ENCODE measurements at places on chromosomes 11 and 22.
A peak's percentile ranks its signal among the peaks of the same experiment; 100 is the strongest.

- DNase-seq: peak; percentile 29
These were observed 83.9 kb downstream of the RRAS2 start for GRCh38 chr11:14275076-14275475.

GRCh38 chr11:63298258-63298657 lies 54.9 kb upstream of the SLC22A25 start:
- no peak for DNase-seq

DNA sequence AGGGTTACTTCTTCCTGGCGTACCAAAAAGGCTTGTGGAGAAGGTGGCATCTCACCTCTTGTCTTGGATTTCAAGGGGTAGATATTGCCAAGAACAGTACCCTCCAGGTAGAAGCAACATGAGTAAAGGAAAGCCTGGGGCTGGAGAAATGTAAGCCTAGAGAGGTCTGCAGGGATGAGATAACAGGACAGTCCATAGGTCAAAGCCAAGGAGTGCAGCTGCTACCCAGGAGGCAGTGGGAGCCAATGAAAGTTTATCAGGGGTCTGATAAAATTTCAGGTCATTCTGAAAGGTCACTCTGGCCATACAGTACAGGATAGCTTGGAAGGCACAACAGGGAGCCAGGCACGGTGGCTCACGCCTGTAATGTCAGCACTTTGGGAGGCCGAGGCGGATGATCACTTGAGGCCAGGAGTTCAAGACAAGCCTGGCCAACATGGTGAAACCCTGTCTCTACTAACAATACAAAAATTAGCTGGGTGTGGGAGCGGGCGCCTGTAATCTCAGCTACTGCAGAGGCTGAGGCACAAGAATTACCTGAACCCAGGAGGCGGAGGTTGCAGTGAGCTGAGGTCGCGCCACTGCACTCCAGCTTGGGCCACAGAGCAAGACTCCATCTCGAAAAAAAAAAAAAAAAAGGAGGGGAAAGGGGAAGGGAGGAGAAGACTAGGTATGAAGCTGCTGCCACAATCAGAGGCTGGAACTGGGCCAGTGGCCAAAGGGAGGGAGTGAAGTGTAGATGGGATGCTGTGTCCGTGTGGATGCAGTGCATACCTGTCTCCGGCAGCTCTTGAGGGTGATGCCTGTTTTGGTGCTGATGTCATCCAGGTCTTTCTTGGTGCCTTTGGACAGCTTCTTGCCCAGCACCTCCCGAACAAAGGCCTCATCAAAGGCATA lies 1.2 kb downstream of the FIBP start:
- no peak for DNase-seq

DNA sequence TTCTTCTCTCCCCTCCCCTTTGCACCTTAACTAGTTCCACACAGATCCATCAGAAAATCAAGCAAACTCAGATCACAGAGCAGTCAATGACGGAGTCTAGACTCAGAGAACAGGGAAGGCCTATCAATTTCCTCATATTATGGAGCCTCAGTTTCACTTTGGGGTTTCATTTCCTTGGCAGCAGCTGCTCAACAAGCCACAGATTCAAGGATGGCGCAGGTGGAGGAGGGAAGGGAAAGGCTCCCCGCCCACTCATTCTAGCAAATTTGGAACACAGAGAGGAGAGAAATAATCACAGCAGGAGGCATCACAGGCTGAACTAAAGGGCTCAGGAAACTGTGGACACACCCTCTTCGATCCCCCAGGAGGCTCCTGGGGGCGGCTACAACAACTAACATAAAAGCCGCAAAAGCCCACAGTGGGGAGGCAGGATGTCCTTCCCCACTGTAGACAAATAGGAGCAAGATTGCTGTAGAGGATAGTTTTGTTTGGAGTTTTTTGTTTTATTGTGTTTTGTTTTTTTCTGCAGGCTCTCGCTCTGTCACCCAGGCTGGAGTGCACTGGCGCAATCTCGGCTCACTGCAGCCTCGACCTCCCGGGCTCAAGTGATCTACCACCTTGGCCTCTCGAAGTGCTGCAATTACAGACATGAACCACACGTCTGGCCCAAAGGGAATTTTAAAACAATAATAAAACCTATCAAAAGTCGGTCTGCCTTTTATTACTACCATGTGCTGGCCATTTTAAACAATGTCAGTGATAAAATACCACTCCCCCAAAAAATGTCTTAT lies 3.4 kb downstream of the PLAAT3 start:
- DNase-seq: no peak

DNA sequence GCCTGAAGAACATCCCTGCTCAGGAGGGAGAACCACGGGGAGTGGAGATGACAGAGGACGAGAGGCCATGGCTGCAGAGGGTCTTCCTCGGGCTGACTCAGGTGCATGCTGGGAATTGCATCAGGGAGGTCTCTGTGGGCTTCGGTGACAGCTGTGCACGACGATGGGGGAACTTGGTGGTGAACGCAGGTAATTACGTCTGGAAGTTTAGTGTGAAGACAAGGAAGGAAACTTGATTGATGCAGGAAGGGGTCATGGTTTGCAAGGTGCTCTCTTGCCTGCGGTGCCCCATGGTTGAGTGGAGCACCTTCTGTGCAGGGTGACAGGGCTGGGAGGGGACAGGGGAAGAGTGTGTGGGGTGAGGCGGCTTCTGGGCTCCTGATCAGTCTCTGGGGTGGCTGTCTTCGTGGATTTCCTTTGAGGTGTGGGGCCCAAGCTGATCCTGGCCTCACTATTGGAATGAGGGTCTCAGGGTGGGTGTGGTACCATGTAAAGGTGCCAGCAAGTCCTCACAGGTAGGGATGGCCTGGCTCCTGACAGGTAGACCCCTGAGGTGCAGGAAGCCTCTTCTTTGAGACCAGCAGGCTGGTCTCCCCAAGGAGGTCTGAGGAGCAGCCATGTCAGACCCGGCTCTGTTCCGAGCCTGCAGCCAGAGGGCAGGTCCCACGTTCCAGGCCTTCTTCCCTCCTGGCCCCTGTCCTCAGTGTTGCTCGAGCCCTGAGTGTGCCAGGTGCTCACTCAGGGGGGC lies 1020.1 kb downstream of the TBC1D22A start:
- no peak for DNase-seq

DNA sequence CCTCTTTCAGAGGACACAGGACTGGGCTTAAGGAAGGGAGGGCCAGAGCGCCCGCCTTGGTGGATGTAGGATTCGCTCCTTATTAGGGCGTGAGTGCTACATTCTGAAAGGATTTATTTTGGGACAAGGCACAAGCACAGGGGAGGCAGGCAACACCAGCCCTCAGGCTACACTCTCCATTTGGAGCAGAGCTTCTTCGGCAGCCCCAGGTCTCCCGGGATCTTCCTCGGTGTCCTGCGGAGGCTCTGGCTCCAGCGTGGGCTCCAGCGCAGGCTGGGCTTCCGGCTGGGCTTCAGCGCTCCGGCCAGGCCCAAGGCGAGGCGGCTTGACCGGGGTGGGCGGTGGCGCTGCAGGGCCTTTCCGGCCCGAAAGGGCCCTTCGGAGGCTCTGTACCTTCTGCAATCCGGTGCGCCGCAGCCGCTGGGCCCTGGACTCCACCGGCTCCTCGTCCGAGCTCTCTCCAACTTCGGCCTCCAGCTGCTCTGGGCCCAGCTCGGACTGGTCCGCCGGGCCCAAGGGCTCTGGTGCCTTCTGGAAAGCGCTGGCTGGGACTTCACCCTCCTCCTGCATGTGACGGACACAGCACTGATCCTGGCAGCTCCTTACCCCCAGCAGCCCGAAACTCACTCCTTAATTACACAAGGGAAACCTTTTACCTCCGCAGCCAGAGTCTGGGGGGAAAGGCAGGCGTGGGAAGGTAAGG lies 1.1 kb downstream of the CAVIN3 start:
- no peak for DNase-seq

DNA sequence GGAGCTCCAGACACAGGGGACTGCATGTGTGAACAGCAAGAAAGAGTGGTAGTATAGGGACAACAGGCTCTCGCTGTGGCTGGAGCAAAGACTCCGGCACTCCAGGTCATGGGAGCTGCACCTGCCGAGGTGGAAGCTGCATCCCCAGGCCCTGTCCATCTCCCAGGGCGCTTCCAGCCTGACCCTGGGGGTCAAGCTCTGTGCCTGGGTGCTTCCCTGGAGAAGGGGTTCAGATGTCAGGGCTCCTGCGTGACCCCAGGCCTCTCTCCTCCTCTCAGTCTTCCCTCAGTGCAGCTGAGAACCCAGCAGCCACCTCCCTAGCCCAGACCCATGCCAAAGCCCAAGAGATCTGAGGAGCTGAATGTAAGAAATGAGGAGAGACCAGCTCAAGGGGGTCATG lies 3.4 kb downstream of the TMPRSS4 start:
- no peak for DNase-seq

- DNase-seq: no peak
These were observed 110.5 kb downstream of the DDX10 start for GRCh38 chr11:108775324-108775723.

- DNase-seq: no peak
These were observed 2.5 kb downstream of the MAP4K2 start for GRCh38 chr11:64800303-64801157.

DNA sequence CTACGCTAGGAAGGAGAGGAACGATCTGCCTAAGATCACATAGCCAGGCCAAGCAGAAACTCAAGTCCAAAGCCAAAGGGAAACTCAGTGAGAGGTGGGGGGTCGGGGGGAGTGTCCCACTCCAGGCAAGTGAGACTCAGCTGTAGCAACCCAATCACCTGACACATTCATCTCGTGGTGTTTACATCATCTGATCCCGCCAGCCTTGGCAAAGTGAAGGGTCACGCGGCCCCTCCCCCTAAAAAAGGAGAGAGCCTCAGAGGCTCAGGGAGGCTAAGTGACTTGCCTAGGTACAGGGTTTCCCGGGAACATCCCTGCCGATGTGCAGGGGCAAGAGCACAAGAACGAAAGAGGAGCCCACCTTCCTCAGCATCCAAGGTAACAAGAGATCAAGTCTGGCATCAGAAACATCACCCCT lies 21.5 kb downstream of the MYH9 start:
- no peak for DNase-seq

- DNase-seq: no peak
These were observed 204.4 kb downstream of the HIPK3 start for GRCh38 chr11:33461369-33462125.

- no peak for DNase-seq
These were observed 537 bp downstream of the EP300 start for GRCh38 chr22:41092847-41093411.

- DNase-seq: no peak
These were observed 5.8 kb upstream of the TUB start for GRCh38 chr11:8075119-8075726.

DNA sequence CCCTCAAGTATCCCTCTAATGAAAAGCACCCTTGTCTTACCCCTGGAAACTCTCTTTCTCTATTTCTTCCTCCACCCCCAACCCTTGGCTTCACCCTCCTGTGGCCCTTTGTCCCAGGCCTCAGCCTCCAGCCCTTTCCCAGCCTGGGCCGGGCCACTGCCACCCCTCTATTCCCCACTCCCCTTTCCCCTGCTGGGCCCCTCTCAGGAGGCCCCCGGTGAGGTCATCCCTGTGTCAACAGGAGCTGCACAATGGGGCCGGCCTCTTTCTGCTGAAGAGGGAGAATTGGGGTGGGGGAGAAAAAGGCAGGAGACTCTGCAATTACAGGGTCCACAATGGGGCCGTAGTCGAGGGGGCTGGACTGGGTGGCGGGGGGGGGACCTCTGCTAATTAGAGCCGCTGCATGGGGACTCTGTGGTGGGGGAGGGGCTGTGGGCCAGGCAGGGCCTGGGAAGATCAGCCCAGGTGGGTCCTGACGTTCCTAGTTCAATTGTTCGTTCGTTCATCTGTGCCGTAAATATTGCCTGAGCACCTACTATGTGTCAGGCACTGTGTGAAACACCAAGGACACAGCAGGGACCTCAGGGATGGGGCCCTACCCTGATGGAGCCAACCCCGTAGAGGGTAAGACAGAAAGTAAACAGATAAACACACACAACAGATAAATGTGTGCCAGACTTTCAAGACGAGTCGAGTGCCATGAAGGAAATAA lies 18.5 kb upstream of the MPPED1 start:
- DNase-seq: no peak

DNA sequence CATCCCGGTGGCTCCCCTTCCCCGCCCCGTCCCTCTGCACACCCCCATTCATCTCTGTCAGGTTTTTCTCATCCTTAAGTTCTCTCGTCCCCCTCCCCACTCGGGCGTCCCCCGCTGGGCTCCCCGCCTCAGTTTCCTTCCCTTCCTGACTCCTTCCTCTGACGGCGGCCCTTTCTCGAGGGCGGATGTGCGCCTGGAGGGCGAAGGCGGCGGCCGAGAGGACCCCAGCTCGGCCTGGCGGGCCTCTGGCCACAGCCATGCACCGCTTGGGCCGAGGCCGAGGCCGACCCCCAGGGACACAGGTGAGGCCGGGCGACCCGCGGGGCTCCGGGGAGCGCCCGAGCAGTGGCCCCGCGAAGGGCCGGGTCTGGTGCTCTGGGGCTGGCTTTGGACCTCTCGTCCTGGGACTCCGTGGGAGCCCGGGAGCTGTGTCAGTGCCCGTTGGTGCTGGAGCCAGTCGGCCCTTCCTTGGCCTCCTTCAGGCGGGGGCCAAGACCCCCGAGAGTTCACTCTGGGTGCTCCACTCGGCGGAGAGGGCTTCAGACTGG lies 2.9 kb downstream of the PHLDB1 start:
- DNase-seq: no peak

- no peak for DNase-seq
These were observed 1.3 kb downstream of the SLC39A13 start for GRCh38 chr11:47409440-47410369.

DNA sequence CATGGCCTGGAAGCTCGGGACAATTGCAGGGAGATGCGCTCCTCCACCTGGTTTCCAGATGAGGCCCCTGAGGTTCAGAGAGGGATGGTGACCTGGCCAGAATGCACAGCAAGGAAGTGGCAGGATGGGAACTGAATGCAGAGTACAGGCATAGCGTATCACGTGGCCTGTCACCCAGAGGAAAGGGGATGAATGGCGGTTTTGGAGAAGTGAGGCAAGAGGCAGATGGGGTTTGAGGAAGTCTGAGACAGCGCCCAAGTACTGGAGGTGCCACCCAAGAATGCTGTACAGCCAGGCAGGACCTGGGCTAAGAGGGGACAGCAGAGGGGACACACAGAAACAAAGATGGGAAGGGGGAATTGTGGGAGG lies 4.9 kb downstream of the RAB3IL1 start:
- DNase-seq: no peak

All from fibroblast of skin of left biceps (primary cell).